Mucosa of gallbladder (tissue), 1 donor: ENCODE measurements at places on chromosomes 3 and 15. TPM values are rescaled to one million over a fixed set of nuclear protein-coding genes. Genes with fewer than 3 reads are reported as not detected.

DNA sequence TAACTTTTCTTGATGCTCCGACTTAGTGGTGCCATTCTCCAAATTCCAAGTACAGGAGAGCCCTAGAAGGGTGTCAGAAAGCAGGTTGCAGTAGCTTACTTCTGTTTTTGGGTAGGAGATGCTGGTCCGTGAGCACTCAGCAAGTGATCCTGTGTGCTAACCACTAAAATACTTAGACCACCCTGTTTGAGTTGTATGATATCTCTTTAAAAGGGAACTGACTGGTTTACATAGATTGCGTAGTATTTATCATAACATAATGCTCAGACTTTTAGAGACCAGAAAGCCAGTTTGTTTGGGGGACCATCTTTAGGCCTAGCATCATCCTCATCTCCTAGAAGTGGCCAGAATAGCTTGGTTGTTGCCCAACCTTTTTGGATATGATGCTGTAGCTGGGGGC is 26.7 kb downstream of the CTDSPL start:
- DNase-seq = no peak

DNA sequence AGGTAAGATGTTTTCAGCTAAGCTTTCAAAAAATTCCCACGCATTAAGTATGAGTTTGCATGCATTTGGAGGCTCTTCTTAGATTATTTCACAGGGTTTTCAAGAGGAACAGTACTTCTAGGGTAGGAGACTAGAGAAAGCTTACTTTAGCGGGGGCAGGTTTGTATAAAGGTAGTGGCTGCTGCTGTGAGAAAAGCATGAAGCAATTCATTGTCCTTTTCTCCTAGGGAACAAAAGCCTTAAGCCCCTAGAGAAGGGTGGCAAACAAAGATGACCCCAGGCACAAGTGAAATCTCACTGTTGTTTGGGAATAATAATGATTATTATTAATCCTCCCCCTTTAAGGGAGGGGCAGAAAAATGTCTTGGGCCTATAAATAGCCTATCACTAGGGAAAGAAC is 310.7 kb downstream of the DIPK2A start:
- no peak for DNase-seq

Gene LTK
- 2.5 TPM for total RNA-seq

DNA sequence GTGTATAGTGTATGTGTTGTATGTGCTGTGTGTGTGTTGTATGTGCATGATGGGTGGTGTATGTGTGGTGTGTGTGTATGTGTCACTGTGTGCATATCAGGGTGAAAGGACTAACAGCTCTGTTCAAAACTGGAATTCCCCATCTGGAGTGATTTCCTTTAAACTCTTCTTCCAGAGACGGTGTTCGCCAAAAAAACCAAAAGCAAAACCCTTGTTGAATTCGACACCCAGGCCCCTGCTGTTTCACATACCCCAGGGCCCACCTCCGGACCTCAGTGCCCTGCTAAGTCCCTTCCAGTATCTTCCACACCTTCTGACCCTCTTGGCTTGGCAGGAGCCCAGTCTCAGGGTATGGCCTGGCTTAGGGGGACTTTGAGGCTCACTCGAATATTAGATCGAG is 44.9 kb upstream of the SEC13 start:
- DNase-seq = no peak

GRCh38 chr3:112757197-112757596 is 89.5 kb downstream of the CD200R1L start:
- DNase-seq = no peak

GRCh38 chr3:102224171-102224570 is 210.6 kb upstream of the ZPLD1 start:
- no peak for DNase-seq

GRCh38 chr3:168738527-168739325 is 643.0 kb upstream of the GOLIM4 start:
- DNase-seq = no peak
